ENCODE measurements at places on chromosomes 2 and 18.

DNA sequence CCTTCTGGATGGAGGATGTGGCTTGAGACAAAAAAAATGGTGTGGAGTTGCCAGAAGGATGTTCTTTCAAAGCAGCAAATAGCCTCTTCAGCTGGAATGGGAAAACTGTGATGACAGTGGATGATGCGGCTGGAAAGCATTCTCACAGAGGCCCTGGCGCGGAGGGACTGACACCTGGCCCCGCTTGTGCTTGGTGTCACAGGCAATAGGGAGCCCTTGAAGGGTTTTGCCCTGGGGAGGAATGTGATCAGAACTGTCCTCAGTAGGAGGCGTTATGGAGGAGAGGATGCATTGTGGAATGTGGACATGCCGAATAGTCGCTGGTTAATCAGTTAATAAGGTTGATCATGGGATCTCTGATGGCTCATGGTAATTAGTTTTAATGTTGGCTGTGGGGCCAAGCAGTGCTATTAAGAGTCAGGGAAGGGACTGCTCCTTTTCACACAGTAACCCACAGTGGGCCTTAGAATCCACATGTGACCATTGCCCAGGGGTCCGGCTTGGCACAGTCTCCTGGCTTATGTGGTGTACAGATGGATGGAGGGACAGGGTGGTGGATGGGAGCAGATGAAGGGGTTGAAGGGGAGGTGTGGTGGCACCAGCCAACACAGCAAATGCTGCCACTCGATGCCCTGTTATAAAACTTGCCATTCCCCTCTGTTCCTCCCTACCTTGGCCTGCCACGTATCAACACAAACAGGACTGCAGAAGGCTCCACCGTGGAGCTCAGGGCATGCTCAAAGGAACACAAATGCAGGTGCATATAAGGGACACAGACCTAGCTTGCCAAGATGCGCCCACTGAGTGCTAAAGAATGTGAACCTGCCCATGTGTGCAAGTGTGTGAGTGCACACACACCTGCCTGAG, 71.7 kb downstream of the CIB4 start:
- peak; percentile 15 for DNase-seq

- no peak for DNase-seq
These were observed 183.7 kb downstream of the KLHL29 start for GRCh38 chr2:23568626-23569190.

- no peak for DNase-seq
These were observed 273.1 kb upstream of the UBE2E3 start for GRCh38 chr2:180707175-180707883.

- DNase-seq, result peak; percentile 26
These were observed 3.3 kb upstream of the POU3F3 start for GRCh38 chr2:104850361-104851290.

DNA sequence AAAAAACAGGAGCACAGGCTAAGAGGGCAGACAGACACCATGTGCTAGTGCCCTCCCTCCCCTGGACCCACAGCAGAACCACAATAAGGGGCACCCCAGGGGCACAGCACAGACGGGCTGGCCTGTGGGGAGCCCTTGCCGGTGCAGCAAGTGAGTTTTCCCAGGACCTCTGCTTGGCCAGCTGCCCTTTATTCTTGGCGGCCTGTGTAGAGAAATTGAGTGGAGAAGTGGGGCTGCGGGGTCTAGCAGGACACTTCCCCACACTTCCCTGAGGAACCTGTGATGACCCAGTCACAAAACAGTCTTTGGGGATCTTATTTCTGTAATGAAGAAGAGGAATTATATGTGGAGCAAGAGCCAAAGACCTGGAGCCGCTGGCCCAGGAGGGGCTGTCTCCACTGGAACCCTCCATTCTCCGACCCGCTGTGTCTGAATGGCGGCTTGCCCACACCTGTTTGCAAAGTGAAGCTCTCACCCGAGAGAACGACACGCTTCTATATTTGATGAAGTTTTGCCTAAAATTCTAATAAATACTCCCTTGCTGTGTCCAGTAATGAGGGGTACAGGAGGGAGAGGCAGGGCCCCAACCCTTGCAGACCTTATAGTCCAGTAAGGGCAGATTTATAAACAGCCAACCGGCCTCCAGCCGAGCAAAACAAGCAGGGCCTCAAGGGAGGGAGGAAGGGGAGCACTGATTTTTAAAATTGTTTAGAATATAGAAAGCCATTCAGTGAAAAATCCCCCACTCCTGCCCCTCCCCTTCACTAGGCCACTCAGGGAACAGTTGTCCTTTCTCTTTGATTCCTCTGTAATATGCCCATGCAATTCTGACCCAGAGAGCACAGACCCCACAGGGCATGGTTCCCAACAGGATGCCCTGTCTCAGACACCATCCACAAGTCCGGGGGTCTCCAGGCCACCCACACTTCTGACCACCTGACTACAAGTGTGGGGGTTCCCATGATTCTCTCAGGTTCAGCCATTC, 44.7 kb upstream of the SNED1 start:
- no peak for DNase-seq

GRCh38 chr2:35582637-35583036, 772.9 kb upstream of the CRIM1 start:
- no peak for DNase-seq

All from left hindlimb (tissue), 1 donor.